Fibroblast of lung (primary cell): ENCODE measurements at places on chromosomes 3 and 15. TPM values are rescaled to one million over a fixed set of nuclear protein-coding genes. Genes with fewer than 3 reads are reported as not detected.

FGD5 gene
- 0.50 and 1.0 TPM in 2 replicates for total RNA-seq

GP5 gene
- total RNA-seq = under 0.01 and 0.17 TPM in 2 replicates

LAMB2 gene
- total RNA-seq = 747 and 1,026 TPM in 2 replicates

SPATA12 gene
- total RNA-seq = not detected in 2 replicates

CCDC54 gene
- total RNA-seq = not detected in 2 replicates
